ENCODE measurements at places on chromosomes 1 and 21.
A peak's percentile ranks its signal among the peaks of the same experiment; 100 is the strongest.

- DNase-seq, result no peak
Measured at GRCh38 chr1:34619256-34619655, 135.6 kb upstream of the GJB5 start.

GRCh38 chr1:82818586-82818985 is 1017.9 kb downstream of the ADGRL2 start:
- DNase-seq, result no peak

GRCh38 chr1:8627728-8628127 is 189.7 kb downstream of the RERE start:
- DNase-seq, result no peak

- no peak for DNase-seq
Measured at GRCh38 chr1:227935826-227936225, 11.9 kb downstream of the WNT9A start.

- peak; percentile 99 for DNase-seq
Measured at GRCh38 chr1:52365746-52366516, at the start of gene CC2D1B. Gene CC2D1B (minus strand): TSS chr1:52366205. CDS start chr1:52364620, 1,585 bp downstream.

GRCh38 chr1:6596886-6597776 is 5.5 kb downstream of the KLHL21 start:
- DNase-seq, result no peak

DNA sequence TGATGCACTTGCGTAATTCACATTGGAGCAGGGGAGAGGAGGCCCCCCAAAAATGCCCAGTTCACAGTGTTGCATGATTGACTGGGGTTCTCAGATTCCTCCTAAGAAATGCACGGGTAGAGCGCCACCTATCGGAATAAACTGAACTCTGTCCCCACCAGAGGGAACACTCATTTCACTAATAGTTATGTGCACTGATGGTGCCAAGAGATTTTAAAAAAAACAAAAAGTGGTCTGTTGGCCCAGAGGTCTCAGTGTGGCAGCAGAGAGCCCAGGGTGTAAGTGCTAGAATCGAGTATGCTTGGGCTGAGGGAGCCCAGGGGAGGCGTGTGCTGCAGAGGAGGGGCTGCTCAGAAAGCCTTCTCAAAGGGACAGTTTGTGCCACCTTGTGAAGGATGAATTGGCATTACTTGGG is 6.9 kb downstream of the PINK1 start:
- no peak for DNase-seq

All from left ventricle myocardium superior (tissue), 1 donor.